ENCODE measurements at places on chromosomes 2 and 18.
A peak's percentile ranks its signal among the peaks of the same experiment; 100 is the strongest.

- DNase-seq = peak; percentile 77
Observed at GRCh38 chr18:9708057-9708433, at the start of gene RAB31. RAB31 (plus strand) TSS chr18:9708301; CDS start chr18:9708406, 105 bp downstream.

DNA sequence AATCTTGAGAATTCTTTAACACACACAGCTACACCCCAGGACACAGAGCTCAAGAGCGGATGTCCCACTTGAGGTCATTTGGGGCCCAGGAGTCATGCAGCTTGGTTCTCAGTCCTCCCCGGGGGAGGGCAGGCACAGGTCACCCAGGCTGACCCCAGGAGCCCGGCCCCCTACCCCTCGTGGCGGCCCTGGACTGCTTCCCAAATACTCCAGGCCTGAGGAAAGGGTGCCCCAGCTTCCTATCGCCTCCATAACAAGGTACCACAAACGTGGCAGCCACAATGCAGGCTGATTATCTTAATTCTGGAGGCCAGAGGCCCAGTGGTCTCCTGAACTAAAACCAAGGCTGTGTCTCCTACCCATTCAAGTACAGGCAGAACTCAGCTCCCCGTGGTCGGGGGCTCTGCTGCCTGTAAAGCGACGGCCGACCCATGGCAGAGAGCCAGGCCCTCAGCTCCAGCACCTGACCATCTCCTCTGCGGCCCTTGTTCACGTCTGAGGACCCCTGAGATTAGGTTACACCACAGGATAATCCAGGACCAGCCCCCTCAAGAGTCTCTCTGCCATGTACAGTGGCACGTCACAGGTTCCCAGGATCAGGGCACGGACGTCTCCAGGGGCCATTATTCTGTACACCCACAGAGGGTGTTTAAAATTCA, 10.5 kb downstream of the SLC66A2 start:
- no peak for DNase-seq

DNA sequence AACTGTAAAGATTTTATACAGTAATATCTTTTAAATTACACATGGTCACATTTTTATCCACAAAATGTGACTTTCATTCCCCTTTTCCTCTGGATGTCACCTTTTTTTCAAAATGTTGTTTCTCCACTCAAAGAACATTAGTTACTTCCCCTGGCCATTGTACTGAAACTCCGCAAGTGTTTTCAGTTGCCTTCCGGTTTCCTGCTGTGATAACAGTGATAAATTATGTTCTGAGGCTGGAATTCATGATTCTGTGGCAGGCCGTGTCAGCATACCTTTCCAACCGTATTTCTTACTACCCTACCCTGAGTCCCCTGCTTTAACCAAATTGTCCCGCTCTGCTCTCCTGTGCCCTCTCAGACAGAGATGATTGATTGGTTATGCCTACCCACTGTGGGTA, 53.5 kb downstream of the MGAT5 start:
- no peak for DNase-seq

DNA sequence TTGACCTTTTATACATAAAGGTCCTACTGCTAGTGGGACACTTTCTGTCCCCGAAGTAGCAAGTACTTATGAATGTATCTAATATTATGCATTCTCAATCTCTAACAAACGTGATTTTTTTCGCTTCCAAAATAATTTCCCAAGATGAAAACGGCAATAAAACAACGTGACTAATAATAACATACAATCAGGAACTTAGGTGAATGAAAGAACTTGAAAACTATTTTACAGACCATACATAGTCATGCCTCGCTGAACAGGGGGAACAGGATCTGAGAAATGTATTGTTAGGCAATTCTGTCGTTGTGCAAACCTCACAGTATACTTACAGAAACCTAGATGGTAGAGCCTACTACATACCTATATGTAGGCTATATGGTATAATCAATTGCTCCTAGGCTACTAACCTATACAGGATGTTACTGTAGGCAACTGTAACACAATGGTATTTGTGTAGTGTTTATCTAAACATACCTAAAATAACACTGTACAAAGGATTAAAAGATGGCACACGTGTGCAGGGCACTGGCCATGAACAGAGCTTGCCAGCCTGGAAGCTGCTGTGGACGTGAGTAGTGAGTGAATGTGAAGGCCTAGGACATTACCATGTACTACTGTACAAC, 2.5 kb downstream of the RTN4 start:
- peak; percentile 39 for DNase-seq

- peak; percentile 77 for DNase-seq
Observed at GRCh38 chr18:55275039-55275901, 312.7 kb downstream of the TCF4 start.

GRCh38 chr18:75635096-75635495, 207.6 kb upstream of the SMIM21 start:
- DNase-seq = no peak

DNA sequence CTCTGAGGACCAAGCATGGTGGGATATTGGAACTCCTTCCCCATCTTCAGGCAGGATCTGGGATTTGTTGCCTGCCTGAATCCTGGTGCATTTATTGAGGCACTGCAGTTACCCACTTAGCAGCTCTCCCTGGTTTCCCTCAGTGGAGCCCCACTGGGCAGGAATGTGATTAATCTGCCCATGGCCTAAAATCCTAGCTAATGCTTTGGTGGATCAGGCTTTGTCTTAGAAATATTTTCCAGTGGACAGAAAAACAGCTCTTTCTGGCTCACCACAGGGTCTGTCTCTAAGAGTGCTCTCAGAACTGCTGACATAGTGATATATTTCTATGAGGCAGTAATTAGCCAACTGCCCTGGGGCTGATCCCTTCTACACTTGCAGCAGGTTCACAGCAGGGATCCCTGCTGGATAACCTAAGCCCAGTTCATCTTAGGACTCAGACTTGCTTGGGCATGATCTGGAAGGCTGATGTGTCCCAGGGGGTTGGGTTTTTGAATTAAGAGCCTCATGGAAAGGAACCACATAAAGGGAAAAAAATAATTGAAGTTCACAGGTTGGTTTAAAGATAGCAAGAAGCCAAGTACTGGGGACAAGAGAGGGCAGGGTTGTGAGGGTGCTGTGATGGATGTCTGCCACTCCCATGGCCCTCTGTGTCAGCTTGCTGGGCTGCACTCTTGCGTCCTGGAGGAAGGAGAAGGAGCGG, 44.3 kb upstream of the ZDBF2 start:
- peak; percentile 43 for DNase-seq

GRCh38 chr2:231483398-231484329, 19.4 kb upstream of the NCL start:
- no peak for DNase-seq

DNA sequence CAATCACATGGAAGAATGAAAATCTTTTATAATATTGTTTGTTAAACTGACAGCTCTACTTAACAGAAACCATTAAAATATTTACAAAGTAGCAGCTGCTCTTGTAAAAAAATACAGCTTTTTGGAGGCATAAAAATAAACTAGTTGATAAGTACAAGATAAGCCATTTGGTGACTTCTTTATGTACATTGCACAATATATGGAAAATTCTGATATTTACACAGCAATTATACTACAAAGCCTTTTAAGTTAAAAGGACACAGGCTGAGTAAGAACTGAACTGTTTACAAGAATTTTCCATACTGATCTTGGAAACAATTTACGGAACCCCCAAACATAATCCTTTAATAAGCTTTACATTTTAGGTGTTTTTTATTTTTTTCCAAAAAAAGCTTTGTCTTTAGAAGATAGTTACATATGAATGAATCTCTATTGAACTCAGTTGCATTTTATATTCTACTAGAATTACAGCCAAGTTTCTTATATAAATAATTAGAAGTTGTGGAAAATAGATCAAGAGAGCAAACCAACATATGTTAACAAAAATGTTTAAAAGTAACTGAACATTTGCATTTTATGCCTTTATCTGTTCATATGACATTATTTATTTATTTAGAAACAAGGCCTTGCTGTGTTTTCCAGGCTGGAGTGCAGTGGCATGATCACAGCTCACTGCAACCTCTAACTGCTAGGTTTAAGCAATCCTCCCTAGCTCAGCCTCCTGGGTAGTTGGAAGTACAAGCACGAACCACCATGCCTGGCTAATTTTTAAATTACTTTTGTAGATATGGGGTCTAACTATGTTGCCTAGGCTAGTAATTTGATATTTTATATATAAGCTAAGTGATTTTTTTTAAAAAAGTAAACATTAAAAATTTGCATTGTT, 142.5 kb downstream of the OTX1 start:
- no peak for DNase-seq

- DNase-seq = peak; percentile 17
Observed at GRCh38 chr2:974502-974901, 23.9 kb downstream of the SNTG2 start.

GRCh38 chr2:15169326-15170069, 391.6 kb downstream of the NBAS start:
- peak; percentile 91 for DNase-seq

- DNase-seq = peak; percentile 71
Observed at GRCh38 chr2:237262838-237263771, 150.9 kb downstream of the COL6A3 start.

DNA sequence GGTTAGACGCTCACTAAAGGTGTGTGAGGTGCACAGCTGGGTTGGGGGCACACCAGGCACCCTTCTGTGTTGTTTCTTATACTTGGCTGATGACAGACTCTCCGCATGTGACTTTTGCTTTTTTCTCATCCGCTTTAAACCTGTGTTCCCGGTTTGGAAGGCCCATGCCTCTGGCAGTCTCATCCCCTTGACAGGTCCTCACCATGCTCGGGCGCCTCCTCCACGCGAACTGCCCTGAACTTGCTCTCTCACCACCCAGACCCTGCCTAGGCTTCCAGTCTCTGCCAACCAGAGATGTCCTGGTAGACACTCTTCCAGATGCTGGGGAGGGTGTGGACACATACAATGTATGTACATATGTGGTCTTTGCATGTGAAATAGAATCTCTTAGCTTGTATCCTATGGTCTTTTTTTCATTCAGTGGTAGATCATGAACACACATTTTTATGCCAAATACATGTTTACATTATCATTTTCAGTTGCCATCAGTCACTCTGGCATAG, 79.8 kb downstream of the LIMS1 start:
- no peak for DNase-seq

GRCh38 chr2:237445611-237446337, 31.8 kb upstream of the COL6A3 start:
- no peak for DNase-seq

DNA sequence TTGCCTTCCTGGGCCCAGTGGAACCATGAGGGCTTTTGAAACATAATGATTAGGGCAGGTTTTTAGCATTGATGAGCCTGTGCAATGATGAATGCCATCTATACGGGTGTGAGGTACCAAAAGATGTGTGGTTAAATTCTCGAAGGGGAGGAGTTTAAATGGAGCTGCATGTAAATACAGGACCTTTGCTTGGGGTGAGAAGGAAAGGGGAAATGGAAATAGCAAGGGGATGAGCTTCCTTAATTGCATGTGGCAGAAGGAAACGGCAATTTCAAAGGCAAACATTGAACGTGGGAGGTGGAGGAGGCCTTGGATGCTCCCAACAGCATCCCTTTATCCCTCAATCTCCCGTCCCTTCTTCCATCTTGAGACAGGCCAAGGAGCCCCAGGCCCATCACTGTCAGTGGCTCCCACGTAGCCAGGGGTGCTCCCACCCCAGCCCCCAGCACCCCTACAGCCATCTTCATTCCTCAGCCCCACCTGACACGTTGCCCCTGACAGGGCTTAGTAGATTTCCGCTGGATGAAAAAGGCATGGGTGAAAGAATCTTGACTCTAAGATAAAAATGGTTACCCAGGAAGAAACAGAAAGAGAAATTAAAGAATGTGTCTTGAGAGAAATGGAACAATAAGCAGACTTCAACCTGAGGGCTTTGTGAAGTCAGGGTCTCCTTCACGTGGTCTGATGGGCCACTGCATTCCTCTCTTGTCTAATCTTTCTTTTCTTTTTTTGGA, 32.5 kb downstream of the INPP5D start:
- DNase-seq = no peak

DNA sequence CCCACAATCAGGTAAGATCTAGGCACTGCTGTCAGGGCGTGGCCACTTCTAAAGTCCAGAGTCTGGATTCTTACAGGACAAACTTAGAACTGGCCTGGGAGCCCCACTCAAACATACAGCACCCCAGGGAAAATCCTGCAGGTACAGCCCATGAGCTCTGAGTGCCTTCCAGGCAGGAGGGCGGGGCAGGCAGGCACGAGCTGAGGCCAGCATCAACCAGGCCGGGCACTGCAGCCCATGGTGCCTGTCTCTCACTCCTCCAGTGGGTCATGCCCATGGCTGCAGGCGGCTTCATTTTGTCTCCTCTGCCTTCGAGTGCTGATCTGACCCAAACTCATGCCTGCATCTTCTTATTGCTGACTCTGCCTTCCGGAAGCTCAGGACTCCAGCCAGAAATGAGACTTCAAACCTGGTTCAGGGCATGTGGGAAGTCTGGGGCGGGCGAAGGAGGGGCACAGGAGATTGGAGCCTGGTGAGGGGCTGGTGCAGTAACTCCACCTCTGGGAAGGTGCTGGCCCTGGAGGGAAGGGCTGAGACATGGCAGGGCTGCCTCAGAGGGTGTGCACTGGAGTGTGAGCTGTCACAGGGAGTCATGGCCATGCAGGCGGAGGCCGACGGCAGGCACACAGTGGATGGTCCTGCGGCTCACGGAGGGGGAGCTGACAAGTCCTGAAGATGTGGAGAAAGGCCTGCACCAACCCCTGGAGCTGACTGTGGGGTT, 40.5 kb downstream of the HS6ST1 start:
- no peak for DNase-seq

- no peak for DNase-seq
Observed at GRCh38 chr2:212727751-212728150, 189.1 kb upstream of the ERBB4 start.

All from astrocyte of the spinal cord (primary cell).